AML-193 (cell line): ENCODE measurements at places on chromosomes 7 and 10.
A peak's percentile ranks its signal among the peaks of the same experiment; 100 is the strongest.

- DNase-seq, result no peak
Observed at GRCh38 chr10:102549549-102549948, 45.8 kb downstream of the SUFU start.

DNA sequence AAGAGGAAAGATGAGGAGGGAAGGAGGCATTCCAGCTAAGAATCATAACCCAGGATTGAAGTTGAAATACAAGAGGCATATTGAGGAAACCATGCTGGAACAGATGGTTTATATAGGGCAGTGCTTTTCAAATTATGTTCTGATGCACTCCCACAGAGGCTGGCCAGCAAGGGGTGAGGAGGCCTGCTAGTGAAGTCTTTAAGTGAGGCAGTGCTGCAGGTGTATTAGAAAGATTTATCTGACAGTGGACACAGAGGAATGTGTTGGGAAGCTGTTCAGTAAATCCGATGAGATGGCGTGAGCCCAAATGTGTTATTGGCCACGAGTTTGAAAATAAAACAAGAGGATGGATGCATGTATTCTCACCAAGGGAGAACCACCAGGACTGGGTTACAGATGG lies 28.6 kb downstream of the REEP3 start:
- no peak for DNase-seq

DNA sequence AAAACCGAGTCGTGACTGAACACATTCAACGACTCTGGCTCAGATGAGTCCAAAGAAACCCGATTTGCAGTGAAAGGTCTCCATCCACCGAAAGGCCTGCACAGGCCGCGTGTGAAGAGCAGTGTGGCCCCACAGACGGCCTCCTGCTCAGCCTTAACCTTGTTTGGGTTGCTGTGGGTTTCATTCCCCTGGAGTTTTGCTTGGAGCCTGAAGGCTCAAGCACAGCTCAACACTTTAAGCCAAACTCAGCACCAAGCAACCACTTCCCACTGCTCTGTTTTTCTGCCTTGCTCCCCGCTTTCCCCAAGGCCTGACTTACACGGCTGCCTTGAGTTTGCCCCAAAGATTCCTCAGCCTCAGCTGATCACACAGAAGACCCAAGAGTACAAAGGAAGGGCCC lies 398.2 kb upstream of the NFE2L3 start:
- DNase-seq, result no peak

GRCh38 chr10:71534568-71535194 lies 138.0 kb downstream of the CDH23 start:
- no peak for DNase-seq

- no peak for DNase-seq
Observed at GRCh38 chr10:7318836-7319235, 92.0 kb downstream of the SFMBT2 start.

DNA sequence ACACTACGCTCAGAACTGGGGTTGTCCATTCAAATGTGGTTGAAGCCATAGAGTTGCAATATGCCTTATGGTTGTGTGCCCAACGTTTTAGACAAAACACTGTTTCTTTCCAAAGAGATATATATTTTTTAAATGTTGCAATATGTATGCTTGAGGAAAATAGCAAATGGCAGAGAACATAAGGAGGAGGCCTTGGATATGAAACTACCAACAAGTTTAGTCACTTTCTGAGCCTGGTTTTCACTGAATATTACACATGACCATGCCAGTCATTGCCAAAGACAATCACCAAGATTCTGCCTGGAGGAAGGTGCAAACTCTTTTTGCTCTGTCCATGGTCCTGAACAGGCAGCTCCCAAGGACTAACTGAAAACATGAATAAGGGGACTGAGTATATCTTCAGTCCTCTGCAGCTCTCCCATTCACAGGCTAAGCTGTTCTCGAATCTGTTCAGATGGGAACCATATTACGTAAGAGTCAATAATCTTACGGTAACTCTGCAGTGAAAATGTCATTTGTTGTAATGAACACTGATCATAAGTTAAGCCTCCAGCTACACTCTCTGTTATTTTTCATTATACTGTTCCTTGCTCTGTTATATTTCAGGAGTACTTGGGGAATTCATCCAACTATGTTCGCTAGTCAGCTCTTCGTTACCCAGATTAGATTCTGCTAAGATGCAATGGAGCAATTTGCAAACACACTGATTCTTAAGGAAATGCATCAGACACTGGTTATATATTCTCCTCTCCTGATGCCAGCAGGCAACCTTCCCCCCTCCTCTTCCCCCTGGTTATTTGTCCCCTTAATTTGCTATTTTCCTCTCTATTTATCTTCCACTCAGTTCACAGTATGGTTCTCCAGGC lies 90.7 kb upstream of the C1QL3 start:
- DNase-seq, result peak; percentile 16

DNA sequence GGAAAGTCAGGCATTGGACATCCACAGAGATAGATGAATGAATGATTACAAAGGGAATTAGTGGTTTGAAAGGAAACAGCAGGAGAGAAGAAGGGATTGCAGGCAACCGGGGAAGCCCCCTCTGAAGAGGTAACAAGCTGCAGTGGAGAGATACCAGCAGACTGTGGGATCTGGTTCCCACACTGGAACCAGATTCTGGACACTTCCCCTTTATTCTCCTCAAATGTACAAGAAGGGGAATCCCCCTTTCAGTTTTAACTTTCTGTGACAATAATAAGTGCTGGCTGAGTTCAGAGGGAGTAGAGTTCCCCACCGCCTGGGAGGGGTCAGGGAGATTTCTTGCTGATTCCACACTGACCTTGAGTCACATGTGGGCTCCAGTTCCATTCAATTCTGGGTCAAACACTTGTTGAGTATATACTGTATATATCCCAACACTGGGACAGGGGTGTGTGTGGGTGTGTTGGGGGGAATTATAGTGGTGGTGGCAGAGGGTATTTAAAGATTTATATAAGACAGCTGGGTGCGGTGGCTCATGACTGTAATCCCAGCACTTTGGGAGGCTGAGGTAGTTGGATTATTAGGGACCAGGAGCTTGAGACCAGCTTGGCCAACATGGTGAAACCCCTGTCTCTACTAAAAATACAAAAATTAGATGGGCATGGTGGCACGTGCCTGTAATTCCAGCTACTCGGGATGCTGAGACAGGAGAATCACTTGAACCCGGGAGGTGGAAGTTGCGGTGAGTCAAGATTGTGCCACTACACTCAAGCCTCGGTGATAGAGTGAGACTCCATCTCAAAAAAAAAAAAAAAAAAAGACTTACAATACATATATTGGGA lies 16.5 kb upstream of the DDIT4 start:
- DNase-seq, result peak; percentile 74

- no peak for DNase-seq
Observed at GRCh38 chr10:16788125-16788524, 29.1 kb downstream of the RSU1 start.

GRCh38 chr10:7794251-7795026 lies 6.5 kb downstream of the ATP5F1C start:
- DNase-seq, result no peak

DNA sequence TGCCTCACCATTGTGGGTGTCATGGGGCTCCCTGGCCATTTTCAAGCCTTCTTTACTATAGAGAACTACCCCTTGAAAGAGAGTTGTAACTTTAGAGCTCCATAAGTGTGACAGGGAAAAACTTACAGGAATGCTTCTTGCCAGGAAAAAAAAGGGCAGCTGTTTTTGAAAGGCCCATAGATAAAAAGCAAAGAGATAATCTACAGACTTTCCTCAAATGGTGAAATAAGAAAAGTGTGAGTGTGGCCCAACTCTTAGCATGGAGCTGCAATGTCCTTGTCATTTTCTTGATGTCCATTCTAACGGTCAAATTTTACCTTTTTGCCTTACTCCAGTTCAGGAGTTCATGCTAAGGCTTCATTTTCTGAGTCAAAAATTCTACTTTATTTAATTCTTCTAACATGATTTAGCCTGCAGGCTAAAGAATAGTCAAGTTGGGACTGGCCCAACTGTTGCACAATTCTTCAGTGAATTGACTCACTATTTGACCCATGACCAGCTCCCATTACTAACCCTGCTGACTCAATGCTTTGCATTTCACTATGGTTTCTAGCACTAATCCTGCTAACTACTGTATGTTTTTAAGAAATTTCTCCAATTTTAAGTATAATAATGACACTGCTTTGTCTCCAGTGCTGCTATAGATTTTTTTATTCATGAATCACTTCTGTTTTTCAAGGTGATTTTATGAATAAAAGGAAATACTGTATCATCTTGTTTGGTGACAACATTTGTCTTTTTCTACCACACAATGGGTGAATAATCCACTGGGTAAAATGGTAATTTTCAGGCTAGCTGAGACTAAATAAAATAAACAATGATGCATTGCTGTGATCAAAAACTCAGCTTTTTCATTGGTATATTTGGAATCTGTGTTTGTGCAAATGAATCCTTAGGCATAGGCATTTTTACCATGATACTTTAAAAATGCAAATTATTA lies 41.4 kb upstream of the SGCE start:
- DNase-seq, result peak; percentile 19

DNA sequence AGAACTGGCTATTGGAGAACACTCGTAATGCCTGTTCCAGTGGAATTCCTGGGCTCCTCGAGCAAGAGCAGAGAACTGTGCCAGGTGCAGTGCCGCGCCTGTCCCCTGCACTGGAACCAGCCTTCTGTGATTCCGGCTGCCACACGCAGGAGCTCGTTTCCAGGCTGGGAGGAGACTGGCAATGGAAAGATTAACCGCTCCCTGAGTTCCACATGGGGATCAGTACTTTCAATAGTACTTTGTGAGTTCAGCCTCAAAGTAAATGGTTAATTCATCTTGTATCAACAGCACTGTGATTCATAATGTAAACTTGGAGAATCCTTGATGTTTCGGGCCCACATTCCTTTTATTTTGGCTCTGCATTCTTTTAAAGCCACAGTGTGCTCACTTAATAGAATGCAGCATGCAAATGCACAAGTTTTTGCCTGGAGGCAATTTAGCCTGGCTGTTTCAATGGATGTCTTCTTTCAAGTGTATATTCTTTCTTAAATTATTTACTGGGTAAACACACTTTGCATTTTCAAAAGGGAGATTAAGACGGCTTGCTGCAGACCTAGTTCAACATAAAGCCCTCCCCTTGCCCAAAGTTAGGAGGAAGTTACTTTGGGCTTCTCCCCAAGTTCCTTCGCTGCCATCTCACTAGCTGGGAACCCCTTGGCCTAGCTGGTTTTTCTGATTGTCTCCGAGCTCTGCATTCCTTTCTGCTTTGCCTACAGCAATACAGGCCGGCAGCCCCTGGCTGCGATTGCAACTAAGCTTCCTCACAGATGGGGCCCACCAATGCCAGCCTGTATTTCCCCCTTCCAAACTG lies 138.1 kb upstream of the TCF7L2 start:
- no peak for DNase-seq

DNA sequence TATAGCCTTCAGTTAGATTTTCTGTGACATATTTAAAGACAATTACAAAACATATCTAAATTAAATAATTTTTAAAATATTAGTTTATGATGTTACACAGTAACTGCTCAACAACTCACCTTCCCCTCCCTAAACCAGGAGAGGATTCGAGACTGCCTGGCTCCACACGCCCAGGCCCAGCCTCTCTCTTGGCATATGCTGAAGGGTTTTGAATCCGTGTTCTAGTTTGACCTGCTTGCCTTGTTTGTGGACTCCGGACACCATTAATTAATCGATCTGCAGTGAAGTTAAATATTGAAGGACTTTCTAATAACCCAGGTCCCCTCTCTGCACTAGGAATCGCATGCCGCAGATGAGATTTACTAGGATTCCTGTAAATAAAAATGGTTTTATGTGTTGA lies 106.6 kb downstream of the LARP4B start:
- no peak for DNase-seq

DNA sequence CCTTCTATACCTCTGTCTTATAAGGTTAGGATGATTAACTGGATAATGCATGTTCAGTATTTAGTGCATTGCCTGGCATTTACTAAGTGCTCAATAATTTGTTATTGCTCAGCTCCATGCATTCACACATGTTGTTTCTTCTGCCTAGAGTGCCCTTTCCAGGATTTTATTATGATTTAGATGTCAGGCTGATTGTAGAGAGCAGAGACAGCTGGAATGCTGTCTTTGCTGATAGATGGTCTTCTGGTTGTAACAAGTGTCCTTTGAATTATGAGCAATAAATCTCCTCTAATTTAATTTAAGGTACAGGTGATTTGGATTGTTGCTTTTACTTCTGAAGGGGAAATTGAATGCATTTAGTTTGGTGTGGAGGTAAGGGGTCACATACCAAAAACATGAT lies 548.0 kb downstream of the MAGI2 start:
- no peak for DNase-seq

DNA sequence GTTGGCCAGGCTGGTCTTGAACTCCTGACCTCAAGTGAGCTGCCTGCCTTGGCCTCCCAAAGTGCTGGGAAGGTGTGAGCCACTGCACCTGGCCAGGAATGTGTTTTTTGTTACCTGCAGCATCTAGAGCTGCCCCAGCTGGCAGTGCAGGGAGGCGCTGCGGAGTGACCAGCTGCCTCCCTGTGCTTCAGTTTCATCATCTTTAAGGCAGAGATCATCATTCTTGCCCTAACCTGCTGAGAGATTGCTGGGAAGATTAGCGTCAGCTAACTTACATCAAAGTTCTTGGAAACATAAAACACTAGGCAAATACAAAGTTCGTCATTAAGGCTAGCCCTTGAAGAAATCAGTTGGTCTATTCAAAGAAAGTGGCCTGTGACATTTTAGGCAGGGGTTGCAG lies 2.3 kb downstream of the ZNF282 start:
- DNase-seq, result no peak

DNA sequence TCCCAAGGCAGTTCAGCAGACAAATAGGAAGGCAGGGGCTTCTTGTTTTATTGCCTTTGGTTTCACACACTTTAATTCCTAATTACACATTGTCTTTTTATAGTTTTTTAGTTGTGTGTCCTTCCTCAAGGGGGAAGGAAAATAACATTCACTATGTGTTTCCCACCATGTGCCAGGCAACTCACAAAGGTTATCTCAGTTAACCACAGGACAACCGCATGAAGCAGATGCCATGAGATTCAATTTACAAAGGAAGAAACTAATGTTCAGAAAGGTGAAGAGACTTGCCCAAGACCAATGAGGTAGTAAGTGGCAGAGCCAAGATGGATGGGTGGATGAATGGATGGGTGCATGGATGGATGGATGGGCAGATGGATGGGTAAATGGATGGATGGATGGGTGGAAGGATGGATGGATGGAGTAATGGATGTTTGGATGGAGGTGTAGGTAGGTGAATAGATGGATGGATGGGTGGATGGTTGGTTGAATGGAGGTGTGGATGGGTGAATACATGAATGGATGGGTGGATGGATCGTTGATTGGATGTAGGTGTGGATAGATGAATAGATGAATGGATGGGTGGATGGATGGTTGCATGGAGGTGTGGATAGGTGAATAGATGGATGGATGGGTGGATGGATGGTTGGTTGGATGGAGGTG lies 77.9 kb downstream of the ARHGAP22 start:
- DNase-seq, result no peak

DNA sequence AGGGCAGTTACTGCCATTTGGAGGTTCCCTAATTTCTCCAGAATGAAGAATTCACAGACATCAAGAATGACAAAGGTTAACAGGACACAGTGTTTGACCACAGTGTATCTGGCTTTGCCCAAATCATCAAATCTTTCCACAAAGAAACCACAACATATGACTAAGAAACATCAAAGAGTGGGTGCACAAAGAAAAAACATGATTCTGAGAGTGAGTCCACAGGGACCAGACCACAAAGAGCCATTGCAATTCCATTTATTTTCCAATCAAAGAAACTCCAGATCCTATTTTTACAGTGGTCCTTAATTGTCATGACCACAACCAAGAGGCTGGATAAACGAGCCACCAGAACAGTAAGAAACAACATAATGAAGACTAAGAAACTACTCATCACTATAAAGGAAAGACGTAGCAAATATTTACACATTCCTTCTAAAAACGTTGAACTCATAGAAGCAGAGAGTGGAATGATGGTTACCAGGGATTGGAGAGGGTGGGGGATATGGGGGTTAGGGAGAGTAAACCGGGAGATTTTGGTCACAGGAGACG lies 286.5 kb downstream of the DOCK4 start:
- no peak for DNase-seq
